CD4-positive, alpha-beta T cell (primary cell): ENCODE measurements at places on chromosomes 12 and 14.
A peak's percentile ranks its signal among the peaks of the same experiment; 100 is the strongest.

DNA sequence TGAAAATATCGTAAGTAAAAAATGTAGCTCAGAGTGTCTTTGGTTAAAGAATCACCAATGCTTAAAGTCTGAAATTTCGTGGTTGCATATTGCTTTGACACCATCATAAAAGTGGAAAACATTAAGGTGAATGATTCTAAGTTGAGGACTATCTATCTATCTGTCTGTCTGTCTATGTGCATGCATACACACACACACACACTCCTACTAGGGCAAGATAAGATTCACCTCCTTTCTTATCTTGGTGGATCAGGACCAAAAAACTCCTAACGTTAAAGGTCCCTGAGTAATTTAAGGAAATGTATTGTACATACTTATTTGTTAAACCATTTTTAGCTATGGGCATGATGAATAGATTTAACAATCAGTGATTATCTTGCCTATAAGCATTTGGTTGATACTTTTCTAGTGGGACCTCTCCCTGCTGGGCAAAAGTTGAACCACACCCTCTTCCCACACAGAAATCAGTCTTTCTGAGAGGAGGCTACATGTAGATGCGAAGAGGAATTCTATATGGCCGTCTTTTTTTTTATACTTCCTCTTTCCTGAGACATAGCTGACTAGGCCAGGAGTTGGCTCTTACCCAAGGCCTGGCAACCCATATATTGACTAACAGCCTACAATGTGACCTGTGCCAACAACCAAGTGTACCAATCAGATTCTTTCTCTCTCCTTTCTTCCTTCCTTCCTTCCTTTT lies 19.3 kb upstream of the LLPH start:
- no peaks in the 10 kb centered on the region for H3K4me1 ChIP-seq
- H3K36me3 ChIP-seq = peaks cover 60% of the 10 kb centered on the region
- no peak overlapping the region for H3K27ac ChIP-seq
- no peak for DNase-seq

DNA sequence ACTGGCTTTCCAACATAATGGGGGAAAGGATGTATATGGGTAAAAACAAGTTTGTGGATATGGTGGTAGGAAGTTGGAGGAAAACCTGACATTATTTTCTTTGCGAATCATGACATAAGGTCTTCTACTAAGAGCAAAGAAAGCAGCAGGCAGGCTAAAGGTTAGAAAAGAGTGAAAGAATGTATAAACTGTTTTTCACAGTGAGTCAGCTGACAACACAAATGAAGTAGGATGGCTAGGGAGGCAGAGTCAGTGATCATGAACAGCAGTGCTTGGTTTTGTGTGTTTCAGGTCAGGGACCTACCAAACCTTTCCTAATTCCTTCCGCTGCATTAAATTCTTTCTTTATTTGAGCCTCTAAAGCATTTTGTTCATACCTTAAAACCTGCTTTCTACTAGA lies 46.3 kb upstream of the CATSPERB start:
- H3K4me1 ChIP-seq = no peaks in the 10 kb centered on the region
- no peak for DNase-seq
- no peak overlapping the region for H3K4me3 ChIP-seq
- no peaks in the 10 kb centered on the region for H3K27me3 ChIP-seq

DNA sequence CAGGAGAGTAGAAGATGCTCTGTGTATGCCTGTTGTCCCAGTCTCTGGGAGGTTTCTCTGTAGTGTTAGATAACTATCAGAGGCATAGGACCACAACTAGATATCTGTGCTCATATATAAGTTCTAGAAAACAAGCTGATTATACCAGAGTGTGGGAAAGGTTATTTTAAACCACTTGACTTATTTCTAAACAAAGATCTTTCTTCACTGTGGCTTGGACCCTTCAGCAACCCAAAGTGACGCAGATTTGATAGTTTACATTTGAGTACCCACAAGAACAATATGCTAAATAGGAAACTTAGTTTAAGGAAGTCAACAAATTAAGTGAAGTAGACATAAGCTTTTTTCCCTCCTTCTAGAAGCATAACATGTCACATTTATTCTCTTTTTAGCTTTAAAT lies 41.3 kb downstream of the RIC8B start:
- no peak overlapping the region for H3K27ac ChIP-seq
- H3K4me1 ChIP-seq = no peaks in the 10 kb centered on the region

DNA sequence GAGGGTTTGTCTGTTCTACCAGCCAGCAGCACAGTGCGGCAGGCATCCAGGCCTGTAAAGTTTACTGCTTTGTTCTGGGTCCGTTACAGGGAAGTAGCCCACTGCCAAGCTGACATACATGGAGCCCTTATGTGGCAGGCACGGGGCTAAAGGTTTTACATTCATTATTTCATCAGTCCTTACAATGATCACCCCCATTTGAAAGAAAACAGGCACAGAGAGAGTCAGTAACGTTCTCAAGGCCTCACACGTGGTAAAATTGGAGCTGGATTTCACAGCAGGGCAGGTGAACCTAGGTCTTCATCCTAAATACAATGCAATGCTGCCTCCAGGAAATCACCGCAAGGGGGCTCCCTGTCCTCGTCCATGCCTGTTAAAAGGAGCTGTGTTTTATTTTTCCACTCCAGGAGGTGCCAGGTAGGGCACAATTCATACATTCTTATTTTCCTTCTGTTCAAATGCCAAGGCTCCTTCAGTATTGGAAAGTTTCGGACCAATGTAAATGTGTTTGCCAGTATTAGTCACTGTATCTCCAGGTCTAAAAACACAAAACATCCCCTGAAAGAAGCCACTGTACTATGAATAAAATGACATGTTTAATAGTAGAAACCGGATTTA lies 172.2 kb upstream of the GZMB start:
- peak; percentile 30 for DNase-seq
- peaks cover 7% of the 10 kb centered on the region for H3K27me3 ChIP-seq

DNA sequence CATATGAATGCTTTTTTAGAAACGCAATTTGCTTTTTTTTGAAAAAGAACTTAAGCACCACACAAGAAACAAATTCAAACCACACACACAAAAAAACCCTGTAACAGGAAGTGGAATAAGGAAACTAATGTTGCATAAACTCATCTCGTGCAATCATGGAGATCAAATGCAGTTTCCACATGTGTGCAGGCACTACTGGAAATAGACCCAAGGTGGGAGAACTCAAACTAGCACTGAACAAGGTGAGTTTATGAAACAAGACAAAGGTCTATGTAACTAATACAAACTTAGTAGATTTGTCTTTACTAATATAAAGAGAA lies 17.5 kb downstream of the NIN start:
- peak overlapping the region; percentile 28 for H3K4me3 ChIP-seq
- H3K27me3 ChIP-seq = no peaks in the 10 kb centered on the region
- H3K27ac ChIP-seq = peak overlapping the region; percentile 56
- DNase-seq = no peak
- H3K4me1 ChIP-seq = peaks cover 42% of the 10 kb centered on the region

GRCh38 chr12:75341873-75342272 lies 7.4 kb downstream of the GLIPR1L1 start:
- DNase-seq = no peak
- H3K27me3 ChIP-seq = no peaks in the 10 kb centered on the region
- no peaks in the 10 kb centered on the region for H3K36me3 ChIP-seq

DNA sequence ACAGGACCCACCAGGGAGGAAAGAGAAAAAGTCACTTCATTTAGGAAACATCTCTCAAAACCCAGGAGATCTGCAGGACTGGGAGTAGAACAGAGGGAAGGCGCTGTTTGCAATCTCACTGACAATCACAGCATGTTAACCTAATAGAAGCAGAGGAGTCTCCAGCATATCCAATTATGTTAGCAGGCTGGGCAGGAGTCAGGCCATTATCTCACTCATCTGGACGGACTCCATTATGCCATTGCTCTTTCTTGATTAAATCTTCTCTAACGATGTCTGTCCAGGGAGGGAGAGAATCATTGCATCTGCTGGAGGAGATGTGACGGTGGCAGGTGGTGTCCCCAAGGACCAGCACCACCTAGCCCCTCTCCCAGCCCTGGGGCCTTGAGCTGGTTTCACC lies 203.8 kb upstream of the SFSWAP start:
- H3K27me3 ChIP-seq = no peaks in the 10 kb centered on the region
- no peak overlapping the region for H3K4me3 ChIP-seq
- H3K4me1 ChIP-seq = peaks cover 15% of the 10 kb centered on the region
- DNase-seq = no peak
- no peaks in the 10 kb centered on the region for H3K36me3 ChIP-seq
- H3K27ac ChIP-seq = no peak overlapping the region

DNA sequence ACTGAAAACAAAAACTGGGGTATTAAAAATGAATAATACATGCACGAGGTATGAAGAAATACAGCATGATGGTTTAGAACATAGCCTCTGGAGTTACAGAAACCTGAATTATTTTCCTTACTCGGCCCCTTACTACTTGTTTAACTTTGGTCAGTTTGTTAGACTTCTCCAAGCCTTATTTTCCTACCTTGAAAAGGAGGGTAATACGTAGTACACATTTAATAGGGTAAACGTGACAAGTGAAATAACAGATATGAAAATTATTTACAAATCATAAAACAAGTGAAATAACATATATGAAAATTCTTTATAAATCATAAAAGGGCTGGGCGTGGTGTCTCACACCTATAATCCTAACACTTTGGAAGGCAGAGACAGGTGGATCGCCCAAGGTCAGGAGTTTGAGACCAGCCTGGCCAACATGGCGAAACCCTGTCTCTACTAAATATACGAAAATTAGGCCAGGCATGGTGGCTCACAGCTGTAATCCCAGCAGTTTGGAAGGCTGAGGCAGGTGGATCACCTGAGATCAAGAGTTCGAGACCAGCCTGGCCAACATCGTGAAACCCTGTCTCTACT lies 11.4 kb upstream of the PKP2 start:
- H3K4me1 ChIP-seq = no peaks in the 10 kb centered on the region
- H3K36me3 ChIP-seq = no peaks in the 10 kb centered on the region
- no peak for DNase-seq
- H3K27me3 ChIP-seq = no peaks in the 10 kb centered on the region
- H3K4me3 ChIP-seq = no peak overlapping the region

- H3K4me3 ChIP-seq = no peak overlapping the region
- H3K27me3 ChIP-seq = peaks cover 12% of the 10 kb centered on the region
- no peak for DNase-seq
Measured at GRCh38 chr14:23457587-23458445, 11.7 kb upstream of the NGDN start.

GRCh38 chr12:66321435-66321834 lies 19.1 kb downstream of the HELB start:
- no peak overlapping the region for H3K4me3 ChIP-seq
- H3K27ac ChIP-seq = no peak overlapping the region

GRCh38 chr12:18747895-18748294 lies 10.0 kb downstream of the CAPZA3 start:
- H3K27me3 ChIP-seq = no peaks in the 10 kb centered on the region
- H3K4me3 ChIP-seq = no peak overlapping the region
- no peak for DNase-seq
- no peaks in the 10 kb centered on the region for H3K36me3 ChIP-seq

GRCh38 chr14:95237958-95238340 lies 80.6 kb upstream of the DICER1 start:
- no peak overlapping the region for H3K27ac ChIP-seq
- H3K27me3 ChIP-seq = peaks cover 2% of the 10 kb centered on the region
- H3K36me3 ChIP-seq = no peaks in the 10 kb centered on the region
- no peak overlapping the region for H3K4me3 ChIP-seq

GRCh38 chr12:49491823-49492222 lies 47.0 kb upstream of the KCNH3 start:
- H3K36me3 ChIP-seq = no peaks in the 10 kb centered on the region
- H3K4me1 ChIP-seq = no peaks in the 10 kb centered on the region
- H3K4me3 ChIP-seq = no peak overlapping the region
- H3K27ac ChIP-seq = no peak overlapping the region

GRCh38 chr12:113093409-113094101 lies 37.0 kb downstream of the DTX1 start:
- no peak overlapping the region for H3K27ac ChIP-seq
- no peak for DNase-seq
- peaks cover 78% of the 10 kb centered on the region for H3K4me1 ChIP-seq
- no peak overlapping the region for H3K4me3 ChIP-seq
- H3K36me3 ChIP-seq = peaks cover 10% of the 10 kb centered on the region

DNA sequence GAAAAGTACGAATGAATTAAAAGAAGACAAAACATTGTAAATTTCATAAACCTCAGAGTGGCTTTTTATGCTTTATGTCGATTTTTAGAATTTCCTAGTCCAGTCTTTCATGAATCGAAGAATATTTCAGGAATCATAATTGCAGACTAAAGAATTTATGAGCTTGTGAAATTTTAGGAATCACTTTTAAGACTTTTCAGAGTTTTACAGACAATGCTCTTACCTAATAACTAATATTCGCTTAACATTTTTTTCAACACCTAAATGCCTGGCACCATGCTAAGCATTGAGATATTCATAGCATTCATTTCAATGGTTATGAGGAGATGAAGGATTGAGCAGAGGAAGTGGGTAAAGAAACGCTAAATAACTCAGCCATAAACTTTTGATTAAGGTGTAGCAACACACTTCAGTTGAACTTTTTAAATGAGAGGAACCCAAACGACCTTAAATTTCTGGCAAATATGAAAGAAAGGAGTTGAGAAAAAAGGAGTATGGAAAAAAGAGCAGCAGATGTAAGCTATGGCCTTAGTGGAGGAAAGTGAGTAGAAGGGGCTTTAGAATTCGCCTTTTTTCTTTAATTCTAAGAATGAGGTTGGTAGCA lies 739 bp upstream of the USP44 start:
- H3K27ac ChIP-seq = peak overlapping the region; percentile 25
- H3K4me3 ChIP-seq = peak overlapping the region; percentile 13
- H3K36me3 ChIP-seq = no peaks in the 10 kb centered on the region
- no peak for DNase-seq
- peaks cover 15% of the 10 kb centered on the region for H3K4me1 ChIP-seq
- no peaks in the 10 kb centered on the region for H3K27me3 ChIP-seq

DNA sequence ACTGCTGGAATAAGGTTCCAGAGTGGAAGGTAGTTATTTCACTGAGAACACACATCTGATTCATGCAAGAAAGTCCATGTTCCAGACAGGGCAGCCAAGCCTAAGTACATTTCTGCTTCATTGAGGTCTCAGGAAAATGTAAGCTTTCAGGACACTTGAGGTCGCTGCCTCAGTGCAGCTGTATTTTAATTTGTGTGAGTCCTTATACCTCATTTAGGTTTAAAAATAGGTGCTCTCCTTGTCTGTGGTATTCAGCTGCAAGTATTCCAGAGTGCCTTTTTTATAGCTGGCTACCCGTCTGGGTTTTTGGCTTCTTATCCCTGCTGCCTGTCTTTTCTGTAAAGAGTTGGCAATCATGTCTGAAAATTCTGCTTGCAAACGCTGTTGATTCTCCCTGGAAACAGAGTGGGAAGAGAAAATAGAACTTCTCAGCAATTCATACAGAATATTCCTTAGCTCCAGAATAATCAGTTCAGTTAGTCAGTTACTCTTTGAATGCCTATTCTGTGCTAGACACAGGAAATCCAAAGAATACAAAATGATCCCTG lies 45.3 kb upstream of the PLBD1 start:
- H3K4me3 ChIP-seq = no peak overlapping the region
- H3K4me1 ChIP-seq = no peaks in the 10 kb centered on the region
- H3K27me3 ChIP-seq = peaks cover 6% of the 10 kb centered on the region

DNA sequence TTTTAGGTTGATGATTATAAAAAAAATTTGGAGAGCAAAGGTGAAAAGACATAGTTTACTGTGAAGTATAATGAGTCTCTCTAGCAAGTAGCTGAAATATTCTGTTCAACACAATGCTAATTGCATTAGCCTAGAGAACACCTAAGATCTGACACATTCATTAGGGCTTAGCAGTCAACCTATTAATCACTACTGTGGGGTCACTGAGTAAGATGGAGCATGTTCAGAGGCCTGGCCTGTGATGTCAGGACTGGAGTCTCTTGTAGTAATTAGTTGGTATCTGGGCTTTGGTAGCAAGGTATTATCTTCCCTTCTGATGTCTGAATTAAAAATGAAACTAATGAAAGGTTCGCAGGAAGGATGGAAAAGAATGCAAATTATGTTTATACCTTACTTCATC lies 112.7 kb downstream of the SLC16A7 start:
- no peaks in the 10 kb centered on the region for H3K4me1 ChIP-seq
- H3K27me3 ChIP-seq = no peaks in the 10 kb centered on the region
- H3K27ac ChIP-seq = no peak overlapping the region
- no peak for DNase-seq
